Renal cortical epithelial cell (primary cell): ENCODE measurements at places on chromosomes 2 and 18. TPM values are rescaled to one million over a fixed set of nuclear protein-coding genes. Genes with fewer than 3 reads are reported as not detected.

Gene SLC25A52
- 0.80 TPM in 1 of 2 replicates, not detected in the other for total RNA-seq

Gene FOXI3
- not detected in 2 replicates for total RNA-seq

Gene CBLN2
- 0.05 and 0.17 TPM in 2 replicates for total RNA-seq

Gene VWA3B
- not detected in 2 replicates for total RNA-seq

Gene ZNF407
- 10.1 and 23.8 TPM in 2 replicates for total RNA-seq

Gene EMILIN1
- 0.30 and 0.69 TPM in 2 replicates for total RNA-seq

DNA sequence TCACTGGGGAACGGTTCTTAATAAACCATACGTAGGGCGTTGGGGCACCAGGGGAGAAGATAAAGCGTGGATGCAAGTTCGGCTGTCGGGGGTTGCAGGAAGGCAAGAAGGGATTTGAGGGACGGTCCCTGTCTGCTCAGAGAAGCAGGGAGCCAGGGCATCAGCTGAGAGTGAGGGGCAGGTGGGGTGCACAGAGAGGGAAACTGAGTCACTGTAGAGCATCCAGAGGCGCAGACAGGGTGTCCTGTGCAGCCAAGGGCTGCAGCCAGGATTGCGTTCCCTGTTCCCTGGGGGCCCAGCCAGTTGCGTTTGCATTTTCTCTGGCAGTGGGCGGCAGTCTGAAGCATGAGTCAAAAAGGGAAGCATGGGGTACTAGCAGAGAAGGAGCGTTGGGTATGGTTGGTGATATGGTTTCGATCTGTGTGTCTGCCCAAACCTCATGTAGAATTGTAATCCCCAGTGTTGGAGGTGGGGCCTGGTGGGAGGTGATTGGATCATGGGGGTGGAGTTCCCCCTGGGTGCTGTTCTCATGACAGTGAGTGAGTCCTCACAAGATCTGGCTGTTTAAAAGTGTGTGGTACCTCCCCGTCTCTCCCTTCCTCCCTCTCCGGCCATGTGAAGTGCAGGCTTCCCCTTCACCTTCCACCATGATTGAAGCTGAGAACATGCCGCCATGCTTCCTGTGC is 202.9 kb downstream of the NDUFA10 start:
- DNase-seq, result no peak

DNA sequence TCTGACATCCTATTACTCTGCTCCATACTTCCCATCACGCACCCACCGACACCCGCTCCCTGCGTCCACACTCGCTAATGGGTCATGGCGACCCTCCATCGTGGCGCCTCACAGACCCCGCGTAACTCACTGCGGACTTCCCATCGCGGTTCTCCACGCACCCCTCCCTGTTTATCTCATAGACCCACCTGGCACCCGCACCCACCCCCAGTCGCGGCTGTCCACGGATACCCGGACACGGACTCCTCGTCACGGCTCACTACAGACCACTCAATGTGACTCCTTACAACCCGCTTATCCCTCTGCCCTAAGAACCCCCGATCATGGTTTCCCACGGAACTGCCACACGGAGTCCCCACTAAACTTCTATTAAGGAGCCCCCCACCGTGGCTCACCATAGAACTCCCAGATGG is 458 bp downstream of the CXXC1 start:
- no peak for DNase-seq

GRCh38 chr2:144607891-144608521 is 88.1 kb upstream of the ZEB2 start:
- DNase-seq, result no peak

DNA sequence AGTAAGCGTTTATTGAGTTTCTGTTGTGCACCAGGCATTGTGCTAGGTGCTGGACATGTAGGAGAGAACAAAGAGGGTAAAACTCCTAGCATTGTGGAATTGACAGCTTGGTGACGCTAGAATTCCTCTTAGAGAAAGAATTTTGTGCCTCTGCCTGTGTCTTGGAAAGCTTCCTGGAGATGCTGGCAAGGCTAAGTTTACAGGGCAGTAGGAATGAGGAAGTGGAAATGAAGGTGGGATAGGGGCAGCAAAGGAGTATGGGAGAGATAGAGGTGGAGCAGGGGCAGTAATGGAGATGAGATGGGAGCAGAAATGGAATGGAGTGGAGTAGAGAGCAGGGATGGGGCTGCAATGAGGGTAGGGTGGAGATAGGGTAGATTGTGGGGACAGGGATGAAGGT is 29.8 kb downstream of the GPR39 start:
- no peak for DNase-seq

- DNase-seq, result peak; percentile 99
Observed at GRCh38 chr2:28160986-28161425, 231.7 kb upstream of the FOSL2 start.

- no peak for DNase-seq
Observed at GRCh38 chr2:120562218-120563005, 173.3 kb upstream of the GLI2 start.

DNA sequence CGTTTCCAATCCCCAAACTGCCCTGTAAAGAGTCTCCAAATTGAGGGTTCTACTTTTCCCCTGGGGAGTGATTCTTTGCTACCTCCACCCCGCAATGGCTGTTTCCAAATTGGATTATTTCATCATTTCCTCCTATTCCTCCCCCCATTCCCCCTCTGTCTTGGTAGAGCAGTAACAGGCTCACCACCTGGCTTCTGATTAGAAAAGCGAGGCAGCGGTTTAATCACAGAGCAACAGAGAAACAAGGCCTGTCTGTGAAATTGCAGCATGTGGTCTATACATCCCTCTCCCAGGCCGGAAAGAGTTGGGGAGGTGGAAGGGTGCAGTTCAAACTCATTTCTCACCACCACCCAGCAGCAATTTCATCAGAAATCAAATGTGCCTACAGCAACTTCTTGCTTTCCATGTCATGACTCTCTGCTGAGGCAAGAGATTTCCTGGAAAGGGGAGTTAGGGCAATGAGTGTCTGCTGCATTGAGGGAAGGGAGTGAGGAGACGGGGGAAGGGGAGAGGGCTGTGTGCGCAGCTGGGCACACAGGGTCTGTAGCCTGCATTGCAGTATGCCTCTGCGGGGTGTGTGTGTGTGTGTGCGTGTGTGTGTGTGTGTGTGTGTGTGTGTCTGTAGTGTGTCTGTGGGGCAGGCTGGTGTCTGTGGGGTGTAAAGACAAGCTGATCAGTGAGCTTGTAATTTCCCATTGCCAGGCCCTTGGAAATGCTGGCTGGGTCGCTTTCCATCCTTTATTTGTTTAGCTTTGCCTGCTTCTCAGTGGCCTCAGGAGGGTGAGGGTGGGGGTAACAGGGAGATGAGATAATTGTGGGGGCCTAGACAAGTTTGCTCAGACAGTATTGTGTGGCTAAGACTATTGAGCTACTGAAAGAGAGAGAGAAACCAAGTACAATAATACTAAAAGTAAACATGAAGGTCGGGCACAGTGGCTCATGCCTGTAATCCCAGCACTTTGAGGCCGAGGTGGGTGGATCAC is 13.5 kb upstream of the IGFBP2 start:
- no peak for DNase-seq

GRCh38 chr2:168200930-168201583 is 46.3 kb downstream of the STK39 start:
- peak; percentile 80 for DNase-seq

DNA sequence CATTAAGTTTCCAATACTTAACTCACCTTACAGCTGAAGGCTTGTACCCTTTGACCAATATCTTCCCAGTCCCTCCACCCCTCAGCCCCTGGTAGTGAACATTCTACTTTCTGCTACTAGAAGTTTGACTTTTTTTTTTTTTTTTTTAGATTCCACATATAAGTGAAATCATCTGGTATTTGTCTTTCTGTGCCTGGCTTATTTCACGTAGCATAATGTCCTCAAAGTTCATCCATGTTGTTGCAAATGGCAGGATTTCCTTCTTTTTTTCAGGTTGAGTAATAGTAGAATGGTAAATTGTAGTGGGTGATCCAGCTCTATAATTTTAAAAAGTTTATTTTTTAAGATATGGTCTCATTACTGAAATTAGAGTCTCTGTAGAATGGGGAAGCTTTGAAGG is 316.0 kb downstream of the MTX2 start:
- no peak for DNase-seq

DNA sequence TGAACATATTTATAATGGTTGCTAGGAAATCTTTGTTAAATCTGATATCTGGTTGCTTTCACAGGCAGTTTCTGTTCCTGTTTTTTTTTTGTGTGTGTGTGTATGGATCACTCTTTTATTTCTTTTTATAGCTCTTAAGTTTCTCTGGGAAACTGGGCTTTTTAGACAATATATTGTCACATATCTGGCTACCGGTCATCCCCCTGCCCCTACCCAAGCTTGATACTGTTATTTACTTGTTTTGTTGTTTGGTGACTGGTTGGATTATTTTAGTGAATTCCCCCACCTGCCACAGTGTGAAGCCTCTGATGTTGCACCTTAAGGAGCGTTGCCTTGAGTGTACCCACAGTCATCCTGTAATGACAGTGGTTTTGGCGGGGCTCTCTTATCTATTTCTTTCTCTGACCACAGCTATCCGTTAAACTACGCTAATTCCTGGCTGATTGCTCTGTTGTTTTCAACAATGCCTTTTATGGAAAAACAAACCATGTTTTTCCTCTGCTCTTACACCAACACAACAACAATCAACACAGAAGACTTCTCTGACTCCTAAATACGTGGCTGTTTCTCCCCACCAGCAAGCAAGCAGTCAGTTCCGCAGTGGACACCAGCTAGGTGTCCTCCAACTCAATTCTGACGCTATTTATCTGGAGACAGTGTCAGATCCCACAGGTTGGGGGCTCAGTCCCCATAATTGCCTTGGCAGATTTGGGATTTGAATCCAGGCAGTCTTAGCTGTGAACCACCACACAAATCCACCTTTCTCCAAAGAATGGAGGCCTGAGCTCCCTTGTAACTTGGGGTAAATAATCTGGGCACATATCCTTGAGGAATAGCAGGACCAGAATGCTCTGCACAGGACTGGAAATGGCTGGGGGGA is 10.9 kb downstream of the GNLY start:
- no peak for DNase-seq

DNA sequence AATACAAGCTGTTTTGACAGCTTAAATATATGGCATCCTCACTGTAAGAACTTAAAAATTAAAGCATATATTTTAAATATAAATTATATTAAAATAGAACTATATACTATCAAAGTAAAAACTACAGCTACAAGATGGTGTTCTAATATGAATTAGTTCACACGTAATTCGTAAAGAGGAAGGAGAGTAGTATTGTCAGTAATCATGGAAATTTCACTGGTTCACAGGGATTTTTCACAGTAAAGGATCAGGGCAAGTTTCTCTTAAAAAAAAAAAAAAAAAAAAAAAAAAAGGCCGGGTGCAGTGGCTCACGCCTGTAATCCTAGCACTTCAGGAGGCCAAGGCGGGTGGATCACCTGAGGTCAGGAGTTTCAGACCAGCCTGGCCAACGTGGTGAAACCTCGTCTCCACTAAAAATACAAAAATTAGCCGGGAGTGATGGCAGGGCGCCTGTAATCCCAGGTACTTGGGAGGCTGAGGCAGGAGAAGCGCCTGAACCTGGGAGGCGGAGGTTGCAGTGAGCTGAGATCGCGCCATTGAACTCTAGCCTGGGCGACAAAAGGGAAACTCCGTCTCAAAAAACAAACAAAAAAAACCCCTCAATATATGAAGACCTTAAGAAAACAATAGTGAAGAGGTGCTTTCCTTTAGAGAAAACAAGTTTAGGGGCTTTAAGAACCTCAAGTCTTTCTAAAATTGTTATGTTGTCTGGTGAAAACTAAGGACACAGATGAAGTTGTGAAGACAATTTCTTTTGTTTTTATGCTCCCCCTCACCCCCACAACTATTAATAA is 32.5 kb downstream of the PNO1 start:
- DNase-seq, result no peak

DNA sequence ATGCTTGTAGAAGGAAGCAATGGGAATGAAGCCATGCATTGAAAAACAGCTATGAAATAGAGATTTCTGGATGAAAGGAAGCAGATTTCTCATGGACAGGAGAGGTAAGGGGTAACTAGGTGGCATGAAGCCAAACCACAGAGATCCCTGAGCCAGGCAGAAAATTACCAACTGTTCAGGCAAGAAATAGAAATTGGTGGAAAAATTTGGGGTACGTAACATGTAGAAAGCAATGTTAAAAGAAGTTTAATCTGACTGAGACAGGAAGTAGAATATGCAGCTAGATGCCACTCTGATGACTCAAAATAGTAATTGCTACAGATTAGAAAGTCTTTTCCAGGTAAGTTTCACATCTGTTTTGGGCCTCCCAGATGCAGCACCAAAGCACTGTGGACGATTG is 928.5 kb upstream of the CELF4 start:
- DNase-seq, result peak; percentile 0

DNA sequence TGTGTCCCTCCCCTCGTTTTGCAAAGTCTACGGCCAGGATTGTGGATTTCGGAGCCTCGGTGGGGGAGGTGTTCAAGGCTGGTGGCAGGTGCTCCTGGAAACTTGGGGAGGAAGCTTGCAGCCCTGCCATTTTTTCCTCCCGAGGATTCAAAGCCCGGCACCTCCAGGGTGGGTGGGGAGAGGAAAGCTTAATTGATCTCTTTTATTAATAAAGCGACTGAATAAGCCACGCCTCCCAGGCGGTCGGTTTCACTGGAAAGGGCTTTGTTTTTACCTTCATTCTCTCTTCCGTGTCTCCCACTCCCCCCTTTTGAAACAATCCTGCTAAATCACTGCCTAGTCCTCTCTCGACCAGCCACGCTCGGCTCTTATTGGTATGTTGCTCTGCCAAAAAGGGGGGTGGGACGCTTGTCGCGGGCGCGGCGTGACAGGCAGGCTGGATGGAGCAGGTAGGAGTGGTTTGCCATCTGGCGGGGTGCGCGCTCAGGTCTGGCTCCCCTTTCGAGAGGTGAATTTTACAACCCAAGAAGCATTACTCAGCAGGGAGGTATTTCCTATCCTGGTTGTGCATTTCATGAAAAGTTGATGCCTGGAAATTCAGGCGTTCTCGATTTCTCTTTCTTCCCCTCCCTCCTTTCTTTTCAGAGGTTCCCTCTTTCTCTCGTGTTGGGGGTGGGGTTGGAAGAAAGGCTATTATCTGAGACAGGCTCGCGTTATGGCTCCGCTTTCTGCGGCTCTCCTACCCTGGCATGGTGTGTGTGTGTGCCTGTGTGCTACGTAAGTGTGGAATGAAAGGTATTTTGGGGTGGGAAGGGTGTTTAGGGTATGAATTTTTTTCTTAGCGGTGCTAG is 1.4 kb downstream of the NEDD4L start:
- DNase-seq, result peak; percentile 80

GRCh38 chr2:88181511-88181910 is 11.4 kb downstream of the THNSL2 start:
- peak; percentile 88 for DNase-seq

GRCh38 chr2:205670292-205670691 is 12.0 kb upstream of the NRP2 start:
- no peak for DNase-seq

GRCh38 chr2:188078534-188078933 is 213.1 kb upstream of the GULP1 start:
- peak; percentile 61 for DNase-seq
